ENCODE measurements at places on chromosomes 12 and 14. TPM values are rescaled to one million over a fixed set of nuclear protein-coding genes. Genes with fewer than 3 reads are reported as not detected.

Gene TAS2R19
- 1.2 TPM for polyA plus RNA-seq

GRCh38 chr12:90940872-90941499 is 14.0 kb downstream of the CCER1 start:
- no peak overlapping the region for H3K27ac ChIP-seq
- H3K36me3 ChIP-seq = no peaks in the 10 kb centered on the region
- DNase-seq = peak; percentile 73
- no peak overlapping the region for H3K4me3 ChIP-seq
- H3K27me3 ChIP-seq = no peaks in the 10 kb centered on the region

- H3K36me3 ChIP-seq = no peaks in the 10 kb centered on the region
- H3K27me3 ChIP-seq = peaks cover 11% of the 10 kb centered on the region
- no peak overlapping the region for H3K4me3 ChIP-seq
- no peak overlapping the region for H3K27ac ChIP-seq
- H3K4me1 ChIP-seq = no peaks in the 10 kb centered on the region
These were observed 27.0 kb downstream of the TUNAR start for GRCh38 chr14:95903616-95904107.

GRCh38 chr12:11761869-11762567 is 112.5 kb downstream of the ETV6 start:
- H3K4me1 ChIP-seq = peaks cover 61% of the 10 kb centered on the region
- H3K36me3 ChIP-seq = peaks cover 3% of the 10 kb centered on the region
- no peak for DNase-seq

- H3K27me3 ChIP-seq = peaks cover 40% of the 10 kb centered on the region
- no peak overlapping the region for H3K4me3 ChIP-seq
- no peak for DNase-seq
- H3K27ac ChIP-seq = no peak overlapping the region
These were observed 231.8 kb upstream of the CRY1 start for GRCh38 chr12:107325075-107325608.

Gene SLC7A7
- 30.1 TPM for polyA plus RNA-seq

GRCh38 chr12:38905480-38906351 is at the start of gene CPNE8:
Gene CPNE8, minus strand, starts transcription at chr12:38905591. Its CDS starts 57 bp downstream, at chr12:38905534.
- peak; percentile 92 for DNase-seq
- peak within 1 kb of the TSS; percentile 98 for H3K27ac ChIP-seq
- no peaks in the 10 kb centered on the region for H3K36me3 ChIP-seq
- peaks cover 10% of the 10 kb centered on the region for H3K4me1 ChIP-seq

Gene AJUBA
- polyA plus RNA-seq = 46.0 TPM

- no peak overlapping the region for H3K27ac ChIP-seq
- no peaks in the 10 kb centered on the region for H3K36me3 ChIP-seq
- no peaks in the 10 kb centered on the region for H3K27me3 ChIP-seq
- H3K4me3 ChIP-seq = no peak overlapping the region
- DNase-seq = no peak
These were observed 11.9 kb downstream of the FAM222A start for GRCh38 chr12:109725321-109726105.

Gene VEZT
- polyA plus RNA-seq = 78.5 TPM

- no peak overlapping the region for H3K4me3 ChIP-seq
- no peaks in the 10 kb centered on the region for H3K36me3 ChIP-seq
- H3K4me1 ChIP-seq = peaks cover 9% of the 10 kb centered on the region
- peak; percentile 94 for DNase-seq
- no peaks in the 10 kb centered on the region for H3K27me3 ChIP-seq
These were observed 130.0 kb upstream of the NPAS3 start for GRCh38 chr14:32808644-32809043.

Gene SARNP
- 66.7 TPM for polyA plus RNA-seq

Gene OR9K2
- polyA plus RNA-seq = not detected

GRCh38 chr14:22872833-22873520 is 1.4 kb downstream of the LRP10 start:
- peak overlapping the region; percentile 87 for H3K4me3 ChIP-seq
- peaks cover 14% of the 10 kb centered on the region for H3K4me1 ChIP-seq
- no peaks in the 10 kb centered on the region for H3K27me3 ChIP-seq
- DNase-seq = no peak

- H3K4me1 ChIP-seq = no peaks in the 10 kb centered on the region
- H3K27me3 ChIP-seq = no peaks in the 10 kb centered on the region
- no peak overlapping the region for H3K27ac ChIP-seq
- H3K36me3 ChIP-seq = no peaks in the 10 kb centered on the region
These were observed 47.4 kb downstream of the AVPR1A start for GRCh38 chr12:63103494-63104131.

GRCh38 chr14:77557391-77557790 is 58.8 kb upstream of the ISM2 start:
- H3K36me3 ChIP-seq = peaks cover 11% of the 10 kb centered on the region
- H3K27ac ChIP-seq = no peak overlapping the region
- H3K4me3 ChIP-seq = no peak overlapping the region

DNA sequence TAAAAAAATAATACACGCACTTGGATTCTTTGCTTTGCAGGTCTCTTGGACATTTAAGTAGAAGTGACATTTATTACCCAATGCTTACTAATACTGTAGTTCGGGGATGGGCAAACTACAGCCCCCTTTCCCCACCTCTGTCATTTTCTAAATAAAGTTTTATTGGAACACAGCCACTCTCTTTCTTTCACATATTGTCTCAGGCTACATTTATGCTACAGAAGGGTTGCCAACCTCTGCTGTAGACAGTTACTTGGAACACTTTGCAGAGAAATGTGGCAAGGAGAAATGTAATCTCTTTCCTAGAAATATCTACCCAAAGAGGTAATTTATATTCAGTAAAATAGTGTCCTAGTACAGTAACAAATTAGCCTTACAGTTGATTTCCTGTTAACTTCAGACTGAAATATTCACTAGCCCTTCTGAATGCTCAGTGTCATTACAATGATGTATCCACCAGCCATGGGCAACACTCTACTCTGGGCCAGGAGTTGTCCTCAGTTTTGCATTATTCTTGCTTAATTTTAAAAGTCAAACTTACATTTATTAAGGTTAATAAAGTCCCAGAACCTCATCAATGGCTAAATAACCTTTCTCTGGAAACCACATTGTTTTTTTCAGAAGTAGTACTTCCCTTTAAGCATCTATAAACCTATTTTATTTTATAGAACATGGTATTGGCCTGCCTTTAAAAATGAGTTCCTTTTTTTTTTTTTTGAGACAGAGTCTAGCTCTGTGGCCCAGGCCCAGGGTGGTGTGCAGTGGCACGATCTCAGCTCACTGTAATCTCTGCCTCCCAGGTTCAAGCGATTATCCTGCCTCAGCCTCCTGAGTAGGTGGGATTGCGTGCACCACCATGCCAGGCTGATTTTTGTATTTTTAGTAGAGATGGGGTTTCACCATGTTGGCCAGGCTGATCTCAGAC is 269.6 kb upstream of the AMIGO2 start:
- no peak overlapping the region for H3K4me3 ChIP-seq
- no peak overlapping the region for H3K27ac ChIP-seq
- H3K27me3 ChIP-seq = no peaks in the 10 kb centered on the region
- no peaks in the 10 kb centered on the region for H3K4me1 ChIP-seq
- no peak for DNase-seq
- no peaks in the 10 kb centered on the region for H3K36me3 ChIP-seq

DNA sequence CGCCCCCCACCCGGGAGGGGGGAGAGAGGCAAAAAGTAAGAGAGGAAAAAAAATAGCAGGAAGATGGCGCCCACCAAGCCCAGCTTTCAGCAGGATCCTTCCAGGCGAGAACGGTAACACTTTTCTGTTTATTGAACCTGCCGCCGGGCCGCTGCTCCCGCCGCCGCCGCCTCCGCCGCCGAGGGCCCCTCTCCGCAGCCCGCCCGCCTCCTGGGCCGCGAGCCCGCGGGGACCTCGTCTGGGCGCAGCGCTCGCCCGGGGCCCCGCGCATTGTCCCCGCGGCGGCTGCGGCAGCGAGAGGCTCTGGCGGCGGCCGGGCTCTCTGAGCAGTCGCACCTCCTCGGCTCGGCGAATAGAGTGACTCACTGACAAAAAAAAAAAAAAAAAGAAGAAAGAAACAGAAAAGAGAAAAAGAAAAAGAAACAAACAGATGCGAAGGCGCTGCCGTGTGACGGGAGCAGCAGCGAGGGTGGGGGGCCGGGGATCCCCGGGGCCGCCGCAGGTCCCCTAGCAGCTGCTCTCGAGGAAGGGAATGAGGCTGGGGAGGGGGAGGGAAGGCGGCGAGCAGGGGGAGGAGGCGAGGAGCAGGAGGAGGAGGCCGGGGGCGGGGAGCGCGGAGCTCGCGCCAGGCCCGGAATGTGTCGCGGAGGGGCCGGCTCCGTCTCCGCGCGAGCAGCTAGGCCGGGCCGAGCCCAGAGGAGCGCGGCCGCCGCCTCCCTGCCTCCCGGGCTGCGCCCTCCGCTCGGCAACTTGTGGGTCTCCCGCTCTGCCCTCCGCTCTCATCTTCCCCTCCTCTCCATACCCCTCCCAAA is 781 bp downstream of the NPAS3 start:
- peak overlapping the region; percentile 68 for H3K4me3 ChIP-seq
- H3K36me3 ChIP-seq = no peaks in the 10 kb centered on the region
- peak overlapping the region; percentile 93 for H3K27ac ChIP-seq
- H3K27me3 ChIP-seq = peaks cover 23% of the 10 kb centered on the region

DNA sequence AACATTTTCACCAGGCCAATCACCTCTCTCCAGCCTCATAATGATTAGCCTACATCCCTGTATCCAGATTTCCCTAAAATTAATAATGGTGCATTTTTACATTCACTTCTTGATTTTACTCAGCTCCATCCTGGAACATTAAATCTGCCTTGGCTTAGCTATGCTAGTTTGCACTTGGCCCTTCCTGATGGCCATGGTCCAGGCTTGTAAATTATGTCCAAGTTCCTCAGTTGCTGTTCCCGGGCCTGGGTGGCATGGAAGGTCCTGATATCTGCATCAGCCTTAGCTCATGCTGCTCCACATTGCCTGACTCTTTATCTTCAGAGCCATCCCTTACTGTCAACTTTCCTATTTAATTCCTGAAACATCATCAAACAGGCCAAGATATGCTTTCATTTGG is 11.1 kb upstream of the METTL17 start:
- peaks cover 4% of the 10 kb centered on the region for H3K4me1 ChIP-seq
- H3K27ac ChIP-seq = no peak overlapping the region
- no peak for DNase-seq

Gene RASAL1
- 0.14 TPM for polyA plus RNA-seq

DNA sequence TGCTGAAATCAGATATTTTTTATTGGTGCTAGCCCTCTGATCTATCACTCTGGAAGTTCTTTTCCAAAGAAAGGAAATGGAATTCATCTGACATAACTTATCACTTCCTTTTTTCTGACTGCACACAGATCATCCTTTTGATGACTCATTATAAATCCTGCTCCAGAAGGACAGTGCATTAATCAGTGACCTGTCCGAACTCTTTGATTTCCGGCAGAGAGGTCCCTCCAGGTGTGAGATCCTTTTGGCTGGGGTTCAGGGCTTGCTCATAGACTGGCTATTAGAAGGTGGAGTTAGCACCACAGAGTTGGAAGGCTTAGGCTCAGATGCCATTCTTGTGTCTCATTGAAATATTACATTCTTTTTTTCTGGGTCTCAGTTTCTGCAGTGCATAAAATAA is 328.2 kb downstream of the ZFP36L1 start:
- no peak overlapping the region for H3K4me3 ChIP-seq
- peaks cover 24% of the 10 kb centered on the region for H3K4me1 ChIP-seq
- no peaks in the 10 kb centered on the region for H3K36me3 ChIP-seq
- no peaks in the 10 kb centered on the region for H3K27me3 ChIP-seq
- no peak for DNase-seq

Gene RASSF9
- 1.7 TPM for polyA plus RNA-seq

Gene LRP1-AS
- 0.45 TPM for polyA plus RNA-seq

DNA sequence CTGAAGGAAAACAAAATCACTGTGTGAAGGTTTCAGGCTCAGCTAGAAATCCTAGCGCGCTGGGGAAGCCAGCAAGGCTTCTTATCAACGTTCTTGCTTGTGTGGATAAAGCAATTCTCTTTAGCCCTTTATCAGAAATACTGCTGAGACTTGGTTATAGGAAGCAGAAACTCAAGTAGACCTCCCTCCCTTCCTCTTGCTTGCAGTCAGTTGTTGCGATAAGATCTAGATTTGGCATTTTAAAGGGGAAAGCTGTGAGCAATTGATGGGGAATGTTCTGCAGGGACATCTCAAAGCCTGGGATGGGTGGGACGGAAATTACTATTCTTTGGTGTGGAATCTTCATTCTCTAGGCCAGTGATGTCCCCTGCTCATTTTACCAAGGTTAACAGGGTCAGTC is 76.4 kb upstream of the ANO4 start:
- peaks cover 41% of the 10 kb centered on the region for H3K27me3 ChIP-seq
- no peak overlapping the region for H3K27ac ChIP-seq
- no peaks in the 10 kb centered on the region for H3K36me3 ChIP-seq
- peaks cover 5% of the 10 kb centered on the region for H3K4me1 ChIP-seq
- no peak overlapping the region for H3K4me3 ChIP-seq

Gene CLEC2A
- not detected for polyA plus RNA-seq
